ENCODE measurements at places on chromosomes 5 and 9. TPM values are rescaled to one million over a fixed set of nuclear protein-coding genes. Genes with fewer than 3 reads are reported as not detected.

Gene TMEFF1
- 0.23 TPM for total RNA-seq

Gene PDE6A
- total RNA-seq, result not detected

Gene TRIP13
- total RNA-seq, result 19.6 TPM

Gene CA9
- not detected for total RNA-seq

Gene CXCL14
- not detected for total RNA-seq

Gene ANXA2R
- 31.9 TPM for total RNA-seq

Gene FAM78A
- 113 TPM for total RNA-seq

Gene PCDHAC1
- total RNA-seq, result not detected

Gene SHISAL2B
- not detected for total RNA-seq

Gene CARD9
- total RNA-seq, result 0.22 TPM

Gene BTNL3
- not detected for total RNA-seq

Gene DMXL1
- total RNA-seq, result 34.1 TPM

Gene FREM1
- total RNA-seq, result not detected

Gene NUTM2G
- total RNA-seq, result not detected

Gene HTR4
- total RNA-seq, result not detected

Gene AQP7
- total RNA-seq, result not detected

Gene HMMR
- 52.8 TPM for total RNA-seq

Gene TIFAB
- not detected for total RNA-seq

Gene FLT4
- total RNA-seq, result 1.4 TPM

Gene MAPKAP1
- 49.0 TPM for total RNA-seq

Gene PCDHB16
- total RNA-seq, result not detected

Gene PDGFRB
- 4.5 TPM for total RNA-seq

Gene ISOC1
- 13.6 TPM for total RNA-seq

Gene GPRIN1
- 2.2 TPM for total RNA-seq

Gene NRARP
- 0.86 TPM for total RNA-seq

Gene DMRT3
- not detected for total RNA-seq

Gene AHRR
- total RNA-seq, result 10.2 TPM

Gene TERT
- 1.9 TPM for total RNA-seq

Gene NEUROG1
- not detected for total RNA-seq

Gene MAML1
- total RNA-seq, result 29.5 TPM

Gene SLC36A3
- total RNA-seq, result not detected

Gene PRSS3
- not detected for total RNA-seq

Gene SLC34A1
- 0.43 TPM for total RNA-seq

Gene NMUR2
- total RNA-seq, result not detected

Gene AGXT2
- total RNA-seq, result not detected

Gene DNM1
- 0.99 TPM for total RNA-seq

Gene SLC27A6
- total RNA-seq, result not detected

Gene SHC3
- not detected for total RNA-seq

Gene FOXD4
- not detected for total RNA-seq

Gene TMEM174
- total RNA-seq, result not detected

Gene PCDHA2
- total RNA-seq, result not detected

Gene SEMA4D
- 265 TPM for total RNA-seq

Gene ZNF354C
- total RNA-seq, result 7.0 TPM

Gene PMPCA
- 51.5 TPM for total RNA-seq

Gene CDC37L1
- 11.9 TPM for total RNA-seq

Gene DAP
- 52.8 TPM for total RNA-seq

Gene ESM1
- not detected for total RNA-seq

Gene S1PR3
- 0.05 TPM for total RNA-seq

Gene PPIC
- total RNA-seq, result not detected

Gene PLAC8L1
- total RNA-seq, result 0.39 TPM

Gene MYMK
- total RNA-seq, result not detected

Gene SPATA31A3
- not detected for total RNA-seq

Measured in activated naive CD4-positive, alpha-beta T cell treated with anti-CD3 and anti-CD28 coated beads, Interleukin-2, amount 10 ng/mL, durations not matched to agents 5 hours and 36 hours (primary cell).